ENCODE measurements at places on chromosomes 3 and 15. TPM values are rescaled to one million over a fixed set of nuclear protein-coding genes. Genes with fewer than 3 reads are reported as not detected.

Gene QRICH1
- 187 TPM for total RNA-seq

DNA sequence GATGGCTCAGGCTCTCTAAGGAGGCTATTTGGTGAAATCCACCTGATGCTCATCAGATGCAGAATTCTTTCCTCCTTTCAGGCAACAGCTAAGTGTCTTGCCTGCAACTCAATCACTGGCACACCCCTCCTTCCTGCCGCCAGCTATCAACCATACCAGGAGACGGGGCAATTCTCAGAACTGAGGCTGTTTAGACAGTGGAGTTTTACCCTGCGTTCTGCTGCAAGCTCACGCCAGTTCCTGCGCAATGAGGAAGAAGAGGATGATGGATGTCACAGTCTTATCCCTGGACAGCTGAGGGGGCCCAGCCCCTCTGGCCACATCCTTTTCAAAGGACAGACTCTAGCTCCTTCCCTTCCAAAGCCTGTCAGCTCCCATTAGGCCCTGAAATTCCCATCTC lies 7.0 kb upstream of the MANF start:
- H3K4me1 ChIP-seq: no peaks in the 10 kb centered on the region
- no peaks in the 10 kb centered on the region for H3K36me3 ChIP-seq
- no peak overlapping the region for H3K27ac ChIP-seq

DNA sequence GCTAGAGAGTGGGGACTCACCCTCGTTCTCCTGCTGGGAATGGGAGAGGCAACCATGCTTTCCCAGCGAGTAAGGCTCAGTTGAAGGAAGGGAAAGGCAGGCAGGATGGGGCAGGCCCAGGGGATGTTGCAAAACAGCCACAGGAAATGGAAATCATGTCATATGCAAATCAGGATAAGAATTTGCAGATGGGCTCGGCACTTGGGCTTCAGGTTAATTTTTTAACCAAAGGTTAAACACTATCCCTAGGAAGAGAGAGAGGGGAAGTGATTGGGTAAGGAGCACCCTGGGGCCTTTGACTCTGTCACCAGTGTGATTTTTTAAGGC lies 14.6 kb upstream of the PLA2G4E start:
- no peak overlapping the region for H3K27ac ChIP-seq
- peaks cover 16% of the 10 kb centered on the region for H3K4me1 ChIP-seq
- H3K36me3 ChIP-seq: no peaks in the 10 kb centered on the region
- no peaks in the 10 kb centered on the region for H3K27me3 ChIP-seq

- H3K27me3 ChIP-seq: no peaks in the 10 kb centered on the region
- no peaks in the 10 kb centered on the region for H3K36me3 ChIP-seq
- peak overlapping the region; percentile 71 for H3K27ac ChIP-seq
- peaks cover 44% of the 10 kb centered on the region for H3K4me1 ChIP-seq
Observed at GRCh38 chr15:66833371-66833770, 131.3 kb downstream of the SMAD6 start.

GRCh38 chr3:8996681-8997121 lies 33.4 kb upstream of the RAD18 start:
- H3K4me3 ChIP-seq: no peak overlapping the region
- no peak for DNase-seq
- no peaks in the 10 kb centered on the region for H3K36me3 ChIP-seq

GRCh38 chr3:134609821-134610431 lies 40.9 kb downstream of the KY start:
- H3K27ac ChIP-seq: no peak overlapping the region
- H3K4me3 ChIP-seq: no peak overlapping the region
- no peaks in the 10 kb centered on the region for H3K4me1 ChIP-seq
- H3K36me3 ChIP-seq: no peaks in the 10 kb centered on the region
- no peaks in the 10 kb centered on the region for H3K27me3 ChIP-seq
